ENCODE measurements at places on chromosomes 7 and 10. TPM values are rescaled to one million over a fixed set of nuclear protein-coding genes. Genes with fewer than 3 reads are reported as not detected.

GJD4 gene
- total RNA-seq = not detected

KIN gene
- 8.1 TPM for total RNA-seq

TMEM176A gene
- 31.5 TPM for total RNA-seq

FEZF1 gene
- not detected for total RNA-seq
